MV-4-11 (cell line): ENCODE measurements at places on chromosomes 2 and 18.

DNA sequence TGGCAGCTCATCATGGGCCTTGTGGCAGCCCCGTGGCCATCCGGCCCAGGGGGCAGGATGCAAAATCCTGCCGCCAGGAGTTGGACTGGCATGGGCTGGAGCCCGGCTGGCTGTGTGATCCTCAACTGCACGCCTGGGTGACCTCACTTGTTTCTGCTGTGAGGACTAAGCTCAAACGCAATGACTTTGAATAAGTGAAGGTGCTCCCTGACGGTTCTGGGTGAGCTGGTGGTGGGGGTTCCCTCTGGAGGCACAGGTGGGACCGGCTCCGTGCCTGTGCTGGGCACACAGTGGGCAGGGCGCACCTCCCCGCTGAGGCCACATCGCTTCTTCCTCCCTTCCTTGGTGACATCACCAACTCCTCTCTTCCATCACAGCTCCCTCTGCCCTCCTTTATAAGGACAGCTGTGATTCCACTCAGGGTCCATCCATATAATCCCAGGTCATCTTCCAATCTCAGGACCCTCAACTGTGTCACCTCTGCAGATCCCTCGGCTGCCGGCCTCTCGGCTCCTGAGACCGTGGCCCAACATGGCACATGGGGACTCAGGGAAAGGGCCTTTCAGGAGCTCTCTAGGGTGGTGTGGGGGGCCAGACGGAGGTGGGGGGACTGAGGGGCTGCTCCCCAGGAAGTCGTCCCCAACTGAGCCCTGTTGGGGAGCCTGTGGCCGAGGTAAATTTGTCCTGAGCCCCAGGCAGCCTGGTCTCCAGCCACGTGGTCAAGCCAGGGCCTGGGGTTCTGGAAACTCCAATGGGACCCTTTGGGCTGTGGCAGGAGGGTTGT, 75.5 kb upstream of the ODC1 start:
- DNase-seq, result no peak

- no peak for DNase-seq
These were observed 13.2 kb downstream of the ASB18 start for GRCh38 chr2:236250909-236251579.

DNA sequence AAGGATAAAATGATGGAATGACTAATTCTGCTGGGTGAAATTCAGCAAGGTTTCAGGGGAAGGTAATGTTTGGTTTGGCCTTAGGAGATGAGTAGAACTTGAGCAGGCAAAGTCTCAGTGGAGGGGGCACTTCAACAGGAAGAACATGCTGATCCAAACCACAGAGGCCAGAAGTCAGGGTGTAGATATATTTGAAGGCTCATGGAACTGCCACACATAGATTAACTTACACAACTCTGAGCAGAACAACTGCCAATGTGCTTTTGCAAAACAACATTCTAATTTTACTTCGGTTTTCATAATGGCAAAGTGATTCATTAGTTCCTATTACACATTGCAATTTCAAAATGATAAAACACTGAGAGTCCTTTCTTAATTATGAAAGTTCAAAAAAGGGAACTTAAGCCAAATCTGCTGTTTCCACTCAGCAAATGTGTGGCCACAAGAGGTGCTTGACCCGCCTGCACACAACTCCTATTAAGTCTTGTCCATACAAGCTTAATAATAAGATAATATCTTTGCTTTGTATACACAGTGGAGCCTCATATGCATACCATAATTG, 284.8 kb downstream of the MREG start:
- peak; percentile 99 for DNase-seq

DNA sequence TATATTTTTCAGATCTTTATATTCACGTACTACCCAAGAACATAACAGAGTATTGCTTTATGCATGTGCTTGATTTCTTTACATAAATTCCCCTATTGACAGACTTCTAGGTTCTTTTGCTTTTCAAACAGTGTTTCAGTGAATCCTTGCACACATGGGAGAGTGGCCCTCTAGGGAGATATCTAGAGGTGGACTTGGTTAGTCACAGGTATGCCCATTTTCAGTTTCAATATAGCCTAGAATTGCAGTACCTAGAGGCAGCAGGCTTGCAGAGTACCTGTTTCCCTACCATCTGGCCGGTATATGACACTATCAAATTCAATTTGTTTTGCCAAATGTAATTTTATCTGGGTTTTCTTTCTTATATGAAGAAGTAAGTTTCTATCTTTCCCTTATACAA, 36.8 kb downstream of the EML6 start:
- DNase-seq, result no peak

GRCh38 chr2:146496248-146496647, 1348.6 kb upstream of the ACVR2A start:
- DNase-seq, result no peak
